ENCODE measurements at places on chromosomes 12 and 14. TPM values are rescaled to one million over a fixed set of nuclear protein-coding genes. Genes with fewer than 3 reads are reported as not detected.

CD163L1 gene
- 5.8 TPM for total RNA-seq

OR6C2 gene
- total RNA-seq = not detected

- DNase-seq = no peak
Observed at GRCh38 chr12:57415088-57415487, 15.8 kb downstream of the R3HDM2 start.

DNA sequence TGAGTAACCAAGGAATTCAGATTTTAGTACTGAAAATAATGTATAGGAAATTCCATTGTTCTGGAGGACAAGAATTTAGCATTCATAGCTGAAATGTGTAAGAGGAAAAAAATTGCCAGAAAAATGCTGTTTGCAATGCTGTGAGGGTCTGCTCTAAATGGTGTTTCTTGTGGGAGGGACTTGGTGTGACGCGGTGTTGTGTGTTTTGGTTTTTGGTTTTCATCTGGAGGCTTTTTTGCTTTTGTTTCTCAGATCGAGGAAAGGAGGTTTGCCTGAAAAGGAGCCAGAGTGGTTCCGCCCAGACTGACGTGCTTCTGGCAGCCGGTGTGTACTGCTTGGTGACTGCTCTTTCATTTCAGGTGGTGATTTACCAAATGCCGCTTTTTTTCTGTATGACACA is 211.8 kb upstream of the HMGA2 start:
- no peak for DNase-seq

- DNase-seq = no peak
Observed at GRCh38 chr14:37641117-37641516, 45.7 kb downstream of the TTC6 start.

PTPRQ gene
- not detected for total RNA-seq

DNA sequence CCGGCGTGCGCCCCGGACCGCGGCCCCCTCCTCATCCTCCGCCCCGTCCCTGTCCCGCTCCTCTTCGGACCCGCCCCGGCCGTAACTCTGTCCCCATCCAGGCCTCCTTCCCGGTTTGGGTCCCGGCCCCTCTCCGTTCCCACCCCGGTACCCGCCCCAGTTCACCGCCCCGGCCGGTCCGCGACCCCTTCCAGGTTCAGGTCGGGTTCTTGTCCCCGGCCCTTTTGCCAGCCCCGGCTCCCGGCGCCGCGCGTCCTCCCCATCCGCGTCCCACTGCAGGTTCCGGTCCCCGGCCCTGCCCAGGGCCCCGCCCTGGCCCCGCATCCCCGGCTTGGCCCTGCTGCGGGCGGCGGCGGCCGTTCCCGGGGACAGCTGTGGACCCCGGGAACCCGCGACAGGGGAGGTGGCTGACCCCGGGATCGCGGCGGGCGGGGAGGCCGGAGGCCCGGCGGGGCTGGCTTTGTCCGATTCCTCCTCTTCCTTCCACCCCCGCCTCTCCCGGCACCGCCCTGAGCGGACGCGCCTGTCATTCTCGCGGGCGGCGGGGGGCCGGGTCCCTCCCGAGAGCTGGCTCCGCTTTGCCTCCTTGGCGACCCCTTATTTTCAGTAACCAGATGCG is 601 bp downstream of the KLC1 start:
- DNase-seq = peak; percentile 47

RPS6KL1 gene
- 6.3 TPM for total RNA-seq
